CD4-positive, alpha-beta T cell treated with Interleukin-15 for 4 hours (primary cell): ENCODE measurements at places on chromosomes 5 and 9.

- no peak for DNase-seq
These were observed 9.3 kb downstream of the BAAT start for GRCh38 chr9:101375546-101375945.

DNA sequence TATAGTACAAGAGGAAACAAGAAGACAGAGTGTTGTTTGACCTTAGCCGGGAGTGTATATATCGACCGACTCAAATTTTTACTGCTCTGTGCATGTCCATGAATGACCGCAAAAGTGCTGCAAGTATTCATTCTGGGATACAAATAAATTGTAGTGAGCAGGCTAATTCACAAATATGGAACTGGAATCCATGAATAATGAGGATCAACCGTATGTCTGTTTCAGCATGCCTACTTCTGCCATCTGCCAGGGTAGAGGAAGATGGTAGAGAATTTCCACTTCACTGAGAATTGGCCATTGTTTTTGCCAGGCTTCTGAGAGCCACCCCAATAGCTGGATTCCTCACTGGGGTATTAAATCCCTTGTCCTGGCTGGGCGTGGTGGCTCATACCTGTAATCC lies 8.5 kb upstream of the RALGPS1 start:
- DNase-seq: no peak

DNA sequence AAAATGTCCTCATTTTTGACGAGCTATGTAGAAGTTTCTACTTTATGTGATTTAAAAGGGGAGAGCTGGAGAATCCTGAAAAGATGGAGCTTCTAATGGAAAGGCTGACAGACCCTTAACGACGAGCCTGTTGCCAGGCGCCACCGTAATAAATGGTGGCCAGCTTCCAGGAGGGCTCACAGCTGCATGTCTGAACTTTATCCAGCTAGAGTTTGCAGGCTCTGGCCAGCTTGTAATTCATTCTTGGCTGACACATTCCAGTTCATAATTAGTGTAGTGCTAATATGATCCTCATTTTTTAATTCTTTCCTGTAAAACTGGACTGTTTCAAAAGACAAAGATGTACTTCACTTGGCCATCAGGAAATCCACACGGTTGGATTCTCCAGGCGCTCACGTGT lies 246.7 kb downstream of the GAS1 start:
- DNase-seq: no peak

- no peak for DNase-seq
These were observed 163.6 kb upstream of the IRX2 start for GRCh38 chr5:2914981-2915484.

- DNase-seq: no peak
These were observed 527.2 kb downstream of the NR2F1-AS1 start for GRCh38 chr5:93053825-93054224.

DNA sequence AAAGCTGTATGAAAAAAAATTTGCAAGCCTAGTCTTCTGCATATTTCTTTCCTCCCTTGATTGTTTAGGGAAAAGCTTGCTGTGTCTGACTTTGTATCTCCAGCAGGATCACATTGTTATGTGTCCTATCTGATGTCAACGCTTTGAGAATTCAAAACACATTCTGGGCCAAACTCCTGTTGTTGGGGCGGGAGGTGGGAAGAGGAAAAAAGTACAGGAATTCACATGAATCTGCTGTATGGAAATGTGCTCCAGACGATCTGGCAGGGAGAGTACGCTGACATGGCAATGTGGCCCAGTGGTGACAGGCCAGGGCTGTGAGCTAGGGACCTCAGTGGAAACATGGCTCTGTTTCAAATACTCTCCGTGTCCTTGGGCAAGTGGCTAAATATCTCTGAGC lies 87.4 kb upstream of the GNA14 start:
- DNase-seq: no peak

DNA sequence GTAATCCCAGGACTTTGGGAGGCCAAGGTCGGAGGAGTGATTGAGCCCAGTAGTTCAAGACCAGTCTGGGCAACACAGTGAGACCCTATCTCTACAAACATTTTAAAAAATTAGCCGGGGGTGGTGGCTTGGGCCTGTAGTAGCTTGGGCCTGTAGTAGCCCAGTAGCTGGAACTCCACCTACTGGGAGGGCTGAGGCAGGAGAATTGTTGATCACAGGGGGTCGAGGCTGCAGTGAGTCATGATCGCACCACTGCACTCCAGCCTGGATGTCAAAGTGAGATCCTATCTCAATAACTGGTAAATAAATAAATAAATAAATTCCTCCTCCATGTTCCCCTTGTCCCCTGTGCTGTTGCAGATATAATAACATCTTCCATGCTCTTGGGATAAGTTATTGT lies 14.3 kb downstream of the VCAN start:
- DNase-seq: no peak

GRCh38 chr5:139708877-139709581 lies 60.9 kb downstream of the CXXC5 start:
- no peak for DNase-seq

DNA sequence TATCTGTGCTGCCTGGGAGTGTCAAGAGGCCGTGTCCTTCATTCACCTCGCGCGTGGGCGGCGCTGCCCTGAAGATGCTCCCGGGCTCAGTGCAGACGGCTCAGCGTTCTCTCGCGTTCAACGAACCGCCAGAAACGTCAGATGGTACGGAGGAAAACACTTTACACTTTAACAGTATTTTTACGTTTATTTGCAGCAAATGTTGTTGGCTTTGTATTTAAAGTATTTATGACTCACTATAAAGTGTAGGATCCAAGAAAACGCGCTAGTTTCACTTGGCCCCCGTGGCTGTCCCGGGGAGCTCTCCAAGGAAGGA lies 544 bp upstream of the ERCC6L2 start:
- peak; percentile 50 for DNase-seq

- peak; percentile 70 for DNase-seq
These were observed 3.0 kb upstream of the HRCT1 start for GRCh38 chr9:35903049-35903448.

DNA sequence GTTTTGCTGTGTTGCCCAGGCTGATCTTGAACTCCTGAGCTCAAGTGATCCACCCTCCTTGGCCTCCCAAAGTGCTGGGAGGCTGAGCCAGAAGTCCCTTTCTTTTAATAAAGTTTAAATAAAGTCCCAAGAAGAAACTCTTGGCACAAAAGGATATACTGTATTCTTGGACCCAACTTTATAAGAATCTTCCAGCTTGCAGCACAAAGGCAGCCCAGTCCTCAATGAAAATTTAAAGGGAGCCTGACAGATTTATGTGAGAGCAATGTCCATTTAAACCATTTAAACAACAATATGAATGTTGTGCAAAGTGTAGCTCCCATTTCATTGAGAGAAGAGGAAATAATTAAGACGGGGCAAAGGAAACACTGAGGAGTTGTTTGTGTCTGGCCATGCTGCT lies 217.0 kb downstream of the DOCK8 start:
- DNase-seq: no peak

- DNase-seq: no peak
These were observed 124.3 kb upstream of the PITX1 start for GRCh38 chr5:135158314-135158697.

- DNase-seq: no peak
These were observed 40.0 kb upstream of the DMRT1 start for GRCh38 chr9:801399-802071.

DNA sequence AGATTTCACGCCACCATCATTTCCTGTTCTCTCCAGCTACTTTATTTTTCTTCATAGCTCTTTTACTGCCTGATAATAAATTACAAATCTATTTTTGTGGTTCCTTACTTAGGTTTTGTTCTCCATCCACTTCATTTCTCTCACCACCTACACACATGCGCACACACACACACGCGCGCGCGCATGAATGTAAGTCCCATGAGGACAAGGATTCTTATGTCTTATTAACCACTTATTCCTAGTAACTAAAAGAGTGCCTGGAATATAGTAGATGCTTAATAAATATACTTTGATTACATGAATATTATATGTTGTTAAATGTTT lies 116.5 kb downstream of the TRPM6 start:
- DNase-seq: no peak

- no peak for DNase-seq
These were observed 13.5 kb downstream of the SDHA start for GRCh38 chr5:231661-232060.

DNA sequence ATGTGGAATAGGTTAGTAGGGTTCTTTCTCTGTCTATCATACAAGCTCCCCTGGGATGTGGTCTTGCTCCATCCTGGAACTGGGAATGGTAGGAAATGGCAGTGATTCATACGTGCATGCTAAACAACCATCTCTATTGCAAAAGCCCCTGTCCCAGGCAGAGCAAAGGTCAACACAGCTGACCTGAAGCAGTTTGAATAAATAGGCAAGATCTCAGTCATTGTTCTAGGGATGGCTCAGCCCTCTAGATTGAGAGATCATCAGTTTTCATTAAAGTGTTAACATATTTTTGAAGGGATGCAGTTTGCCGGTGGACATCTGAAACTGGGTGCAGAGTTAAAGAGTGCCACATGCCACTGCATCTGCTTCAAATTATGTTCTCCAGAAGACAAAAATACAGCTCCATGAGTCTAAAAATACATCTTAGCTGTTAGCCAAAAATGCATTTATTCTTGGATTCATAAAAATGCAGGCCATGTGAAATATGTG lies 224.1 kb downstream of the ESM1 start:
- DNase-seq: no peak

DNA sequence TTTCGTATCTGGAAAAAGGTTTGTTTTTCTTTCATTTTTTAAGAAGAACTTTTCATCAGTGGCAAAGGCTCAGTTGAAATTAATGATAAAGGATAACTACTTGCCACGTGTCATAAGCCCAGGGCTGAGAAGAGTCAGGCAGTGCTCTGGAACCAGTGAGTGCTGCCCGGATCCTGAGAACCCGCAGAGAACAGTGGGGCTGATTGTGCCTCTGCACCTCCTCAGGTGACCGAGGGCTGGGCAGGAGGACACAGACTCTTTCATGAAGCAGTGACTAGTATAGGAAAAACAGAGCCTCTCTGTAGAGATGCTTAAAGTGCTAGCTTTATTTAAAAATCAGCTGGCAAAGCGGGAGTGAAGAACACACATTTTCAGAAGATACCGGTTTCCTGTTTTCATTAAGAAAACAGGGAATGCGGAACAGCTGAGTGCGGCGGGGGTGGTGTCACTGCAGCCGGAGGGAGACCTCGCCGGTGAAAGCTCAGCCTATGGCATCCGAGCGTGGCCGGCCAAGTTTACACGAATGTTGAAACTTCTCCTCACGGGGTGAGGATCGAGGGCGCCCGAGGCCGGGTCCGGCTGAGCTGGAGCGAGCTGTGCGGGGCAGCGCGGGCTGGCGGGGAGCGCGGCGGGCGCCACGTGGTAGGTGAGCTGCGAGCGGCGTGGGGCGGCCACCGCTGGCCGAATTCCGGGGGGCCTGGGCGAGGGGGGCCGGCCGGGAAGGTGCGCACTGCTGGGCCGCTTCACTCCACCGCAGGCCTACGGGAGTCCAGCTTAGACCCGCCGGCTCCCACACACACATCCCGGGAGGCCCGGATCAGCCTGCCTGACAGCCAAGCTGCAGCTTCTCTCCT lies 134.7 kb upstream of the DMRT1 start:
- no peak for DNase-seq

- no peak for DNase-seq
These were observed 22.4 kb upstream of the PPP2CA start for GRCh38 chr5:134248256-134248655.

DNA sequence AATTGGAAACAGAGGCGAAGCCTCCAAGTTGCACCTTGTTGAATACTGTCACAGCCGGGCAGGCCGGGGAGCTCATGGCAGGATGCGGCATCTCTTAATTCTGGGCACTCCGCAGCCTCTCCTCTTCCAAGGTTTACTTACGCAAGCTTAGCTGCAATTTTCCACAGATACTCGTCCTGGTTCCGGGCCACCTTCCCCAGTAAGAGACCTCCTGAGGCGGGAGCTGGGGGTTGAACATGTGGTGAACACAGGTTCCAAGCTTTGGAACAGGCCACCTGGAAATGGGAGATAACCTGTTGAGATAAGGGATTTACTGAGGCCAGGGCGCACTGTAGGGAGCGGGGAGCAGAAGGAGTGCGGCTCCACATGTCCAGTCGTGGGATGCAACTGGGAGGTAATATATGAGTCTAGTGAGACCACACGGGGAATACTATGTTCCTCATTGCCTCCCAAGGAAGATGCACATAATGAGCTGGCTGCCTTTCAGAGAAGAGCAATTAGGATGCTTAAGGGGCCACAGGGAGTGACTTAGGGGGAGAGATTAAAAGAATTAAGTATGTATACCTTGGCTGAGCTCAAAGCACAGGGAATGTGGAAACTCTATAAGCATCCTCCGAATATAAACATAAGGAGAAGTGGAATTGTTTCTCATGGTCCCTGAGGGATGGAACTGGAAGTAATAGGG lies 335.2 kb downstream of the CWC27 start:
- no peak for DNase-seq

- DNase-seq: no peak
These were observed 102.5 kb upstream of the PITX1 start for GRCh38 chr5:135136546-135136945.

- no peak for DNase-seq
These were observed 177.6 kb downstream of the NNT start for GRCh38 chr5:43780586-43780985.

- DNase-seq: no peak
These were observed 187.0 kb upstream of the ADCY2 start for GRCh38 chr5:7208938-7209337.

DNA sequence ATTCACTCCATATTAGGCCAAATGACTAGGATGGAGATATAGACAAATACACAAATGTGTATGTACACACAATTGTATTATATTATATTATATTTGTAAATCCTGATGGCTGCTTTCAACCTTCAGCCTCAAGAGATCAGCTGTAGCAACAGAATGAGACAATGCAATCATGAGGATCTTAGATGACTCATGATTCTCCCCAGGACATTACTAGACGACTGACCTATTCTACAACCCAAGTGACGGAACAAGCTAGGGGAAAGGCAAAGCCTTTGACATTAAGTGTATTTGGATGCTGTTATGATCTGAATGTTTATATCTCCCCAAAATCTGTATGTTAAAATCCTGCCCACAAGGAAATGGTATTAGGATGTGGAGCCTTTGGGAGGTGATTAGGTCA lies 66.5 kb downstream of the COX7C start:
- no peak for DNase-seq

DNA sequence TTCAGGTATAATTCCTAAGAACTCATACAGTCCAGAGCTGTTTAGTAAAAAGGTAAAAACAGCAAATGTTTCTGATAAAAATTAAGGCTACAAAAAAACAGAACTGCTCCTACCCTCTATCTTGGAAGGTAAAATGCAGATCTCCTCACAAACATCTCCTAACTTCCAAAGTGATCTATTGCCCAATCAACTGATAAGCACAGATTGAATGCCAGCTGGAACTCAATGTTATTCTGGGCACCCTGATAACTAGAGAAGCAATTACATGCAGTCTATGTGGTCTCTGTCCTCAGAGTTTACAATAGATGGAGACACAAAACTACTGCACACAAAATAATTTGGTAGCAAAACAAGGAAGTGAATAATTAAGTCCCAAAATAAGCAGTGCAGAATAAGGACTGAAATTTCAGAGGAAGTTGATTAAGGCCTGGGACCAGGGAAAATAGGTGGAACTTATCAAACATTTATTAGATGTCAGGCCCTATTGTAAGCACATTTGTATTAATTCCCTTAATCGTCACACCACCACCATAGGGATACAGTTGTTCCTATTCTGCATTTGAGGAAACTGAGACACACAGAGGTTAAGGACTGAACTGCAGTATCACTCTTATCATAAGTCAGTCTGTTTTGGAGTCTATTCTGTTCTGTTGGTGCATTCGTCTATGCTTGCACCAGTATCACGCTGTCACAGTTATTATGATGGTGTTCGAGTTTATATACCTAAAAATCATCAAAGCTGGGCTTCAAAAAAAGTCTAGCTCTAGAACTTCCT lies 102.2 kb upstream of the TARS1 start:
- no peak for DNase-seq
